ENCODE measurements at places on chromosomes 7 and 10.

- no peak for DNase-seq
Observed at GRCh38 chr7:90690159-90690858, 94.2 kb downstream of the CDK14 start.

- no peak for DNase-seq
Observed at GRCh38 chr10:33532901-33533300, 198.4 kb upstream of the NRP1 start.

- no peak for DNase-seq
Observed at GRCh38 chr7:116859323-116859722, 3.1 kb upstream of the CAPZA2 start.

- DNase-seq: no peak
Observed at GRCh38 chr10:32461203-32461602, 15.3 kb downstream of the CCDC7 start.

DNA sequence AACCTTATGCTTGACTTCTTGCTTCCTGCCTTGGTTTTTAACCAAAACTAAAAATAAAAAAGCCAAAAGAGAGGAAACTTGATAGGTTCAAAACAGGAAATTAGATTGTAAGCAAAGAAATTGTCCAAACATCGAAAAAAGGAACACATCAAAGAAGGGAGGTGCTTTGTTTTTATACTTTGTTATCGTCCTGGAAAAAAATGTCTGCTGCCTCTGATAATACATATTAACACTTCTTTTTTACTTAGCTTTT, 286.6 kb upstream of the C7orf33 start:
- no peak for DNase-seq

DNA sequence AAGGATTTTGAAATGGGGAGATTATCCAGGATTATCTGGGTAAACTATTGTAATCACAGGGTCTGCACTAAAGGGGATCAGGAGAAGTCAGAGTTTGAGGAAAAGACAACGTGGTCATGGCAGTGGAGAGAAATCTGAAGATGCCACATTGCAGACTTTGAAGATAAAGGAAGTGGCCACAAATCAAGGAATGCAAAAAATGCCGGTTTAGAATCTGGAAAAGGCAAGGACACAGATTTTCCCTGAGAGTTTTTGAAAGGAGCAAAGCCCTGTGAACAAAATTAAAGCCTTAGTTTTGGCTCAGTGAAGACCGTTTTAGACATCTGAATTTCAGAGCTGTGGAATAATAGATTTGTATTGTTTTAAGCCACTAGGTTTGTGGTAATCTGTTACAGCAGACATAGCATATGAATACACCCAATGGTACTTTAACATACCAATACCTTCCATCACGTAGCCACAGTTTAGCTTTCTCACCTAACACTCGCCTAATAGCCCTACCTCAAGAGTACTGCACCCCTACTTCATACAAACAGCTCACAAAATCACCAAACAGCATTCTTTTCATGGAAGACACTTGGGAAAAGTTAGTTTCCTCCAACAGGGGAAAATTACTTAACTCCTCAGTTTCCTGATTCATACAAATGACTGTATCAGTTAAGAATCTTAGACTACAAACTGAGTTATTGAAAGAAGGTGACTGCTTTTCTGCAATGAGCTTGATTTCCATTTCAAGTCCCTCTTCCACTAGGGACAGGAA, 446.5 kb downstream of the INHBA start:
- no peak for DNase-seq

- DNase-seq: no peak
Observed at GRCh38 chr10:12965571-12965970, 35.9 kb downstream of the CCDC3 start.

- DNase-seq: no peak
Observed at GRCh38 chr7:159272739-159273138, 128.1 kb upstream of the VIPR2 start.

- no peak for DNase-seq
Observed at GRCh38 chr10:114167985-114168384, 6.0 kb downstream of the CCDC186 start.

GRCh38 chr10:6973899-6974298, 393.8 kb upstream of the PRKCQ start:
- DNase-seq: peak; percentile 7
